ENCODE measurements at places on chromosomes 6 and 20.
A peak's percentile ranks its signal among the peaks of the same experiment; 100 is the strongest.

DNA sequence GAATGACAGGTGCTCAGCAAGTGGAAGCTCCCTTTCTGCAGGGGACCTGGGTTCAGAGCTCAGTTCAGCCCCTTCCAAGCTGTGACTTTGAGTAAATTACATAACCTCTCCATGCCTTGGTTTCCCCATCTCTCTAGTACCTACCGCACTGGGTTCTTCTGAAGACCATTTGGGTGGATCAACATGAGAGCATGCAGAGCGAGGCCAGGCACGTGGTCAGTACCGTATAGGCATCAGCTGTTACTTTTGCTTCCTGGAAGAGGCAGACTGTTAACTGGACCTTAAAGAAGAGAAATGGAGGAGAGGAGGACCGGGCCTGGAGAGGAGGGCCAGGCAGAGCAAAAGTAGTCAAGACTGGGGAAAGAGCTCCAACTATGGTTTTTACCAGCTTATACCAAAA lies 1.7 kb upstream of the MYLK2 start:
- DNase-seq, result no peak

GRCh38 chr6:12962529-12962928 lies 246.0 kb downstream of the PHACTR1 start:
- DNase-seq, result no peak

GRCh38 chr6:109406196-109406595 lies 23.9 kb upstream of the CD164 start:
- peak; percentile 33 for DNase-seq

- DNase-seq, result no peak
Measured at GRCh38 chr6:83860782-83861495, 1.4 kb downstream of the CYB5R4 start.

DNA sequence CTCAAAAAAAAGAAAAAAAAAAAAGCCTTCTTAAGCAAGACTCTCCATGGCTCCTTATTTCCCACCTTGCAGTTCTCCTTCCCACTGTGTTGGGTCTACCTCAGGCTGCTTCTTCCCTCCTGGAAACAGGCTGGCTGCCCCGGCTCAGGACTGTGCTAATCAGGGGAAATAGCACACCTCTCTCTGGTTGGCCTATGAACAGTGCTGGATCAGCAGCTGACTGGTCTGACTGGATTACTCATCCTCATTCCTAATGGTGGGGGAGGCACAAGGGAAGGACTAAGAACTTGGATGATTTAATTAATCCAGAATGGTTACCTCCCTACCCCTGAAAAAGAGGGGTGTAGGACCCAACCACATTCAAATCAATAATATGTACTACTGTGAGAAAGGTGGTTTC lies 3.9 kb upstream of the SRSF3 start:
- DNase-seq, result no peak

- no peak for DNase-seq
Measured at GRCh38 chr6:32074996-32075532, 34.1 kb downstream of the TNXB start.

GRCh38 chr6:9523462-9523861 lies 891.4 kb downstream of the TFAP2A start:
- DNase-seq, result no peak

DNA sequence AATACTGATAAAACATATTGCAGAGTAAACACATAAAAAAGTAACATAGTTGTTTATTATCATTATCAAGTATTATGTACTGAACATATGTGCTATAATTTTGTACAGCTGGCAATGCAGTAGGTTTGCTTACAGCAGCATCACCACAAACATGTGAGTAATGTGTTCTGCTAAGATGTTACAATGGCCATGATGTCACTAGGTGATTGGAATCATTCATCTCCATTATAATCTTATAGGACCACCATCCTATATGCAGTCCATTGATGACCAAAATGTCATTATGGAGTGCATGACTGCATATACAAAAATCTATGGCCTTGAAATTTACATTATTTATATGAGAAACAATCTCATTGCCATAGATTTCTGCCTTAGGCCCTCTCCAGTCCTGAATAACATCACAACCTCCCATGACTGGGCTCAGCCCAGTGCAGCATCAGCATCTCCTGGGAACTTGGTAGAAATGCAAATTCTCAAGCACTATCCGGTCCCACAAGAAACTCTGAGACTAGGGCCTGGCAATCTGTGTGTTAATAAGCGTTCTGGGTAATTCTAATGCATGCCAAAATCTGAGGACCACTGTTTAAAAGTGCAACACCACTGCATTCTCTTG lies 352.0 kb upstream of the MARCKS start:
- DNase-seq, result no peak

DNA sequence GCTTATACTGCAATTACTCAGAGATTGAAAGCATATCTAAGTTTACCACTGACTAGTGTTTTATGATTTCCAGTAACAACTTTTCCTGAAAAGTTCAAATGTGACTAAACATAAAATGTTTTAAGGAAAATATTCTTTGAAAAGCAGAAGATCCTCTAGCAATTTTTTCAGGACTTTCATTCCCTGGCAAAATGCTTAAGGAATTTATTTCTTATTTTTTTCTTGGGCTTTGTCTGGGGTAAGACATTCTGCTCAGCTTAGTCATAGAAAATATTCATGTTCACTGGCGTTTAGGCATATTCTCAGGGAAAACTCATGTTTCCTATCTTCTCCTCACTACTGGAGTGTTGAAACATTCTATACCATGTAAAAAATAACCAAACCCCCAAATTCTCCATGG lies 235.3 kb upstream of the CEP162 start:
- no peak for DNase-seq

DNA sequence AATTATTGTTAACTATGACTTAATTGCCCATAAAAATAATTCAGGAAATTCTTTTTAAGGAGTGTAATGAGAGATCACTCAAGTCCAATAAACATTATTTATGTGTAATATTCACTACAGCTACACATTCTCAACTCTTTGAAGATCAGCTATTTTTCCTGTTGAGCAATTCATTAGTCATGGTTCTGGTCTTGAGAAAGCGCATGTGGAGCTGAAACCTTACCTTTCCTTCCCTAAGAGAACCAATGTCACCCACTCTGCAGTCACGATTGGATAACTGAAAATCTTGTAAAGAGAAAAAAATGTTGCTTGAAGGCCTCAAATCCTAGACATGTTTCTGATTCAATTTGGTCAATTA lies 736.9 kb upstream of the MARCKS start:
- DNase-seq, result peak; percentile 32

DNA sequence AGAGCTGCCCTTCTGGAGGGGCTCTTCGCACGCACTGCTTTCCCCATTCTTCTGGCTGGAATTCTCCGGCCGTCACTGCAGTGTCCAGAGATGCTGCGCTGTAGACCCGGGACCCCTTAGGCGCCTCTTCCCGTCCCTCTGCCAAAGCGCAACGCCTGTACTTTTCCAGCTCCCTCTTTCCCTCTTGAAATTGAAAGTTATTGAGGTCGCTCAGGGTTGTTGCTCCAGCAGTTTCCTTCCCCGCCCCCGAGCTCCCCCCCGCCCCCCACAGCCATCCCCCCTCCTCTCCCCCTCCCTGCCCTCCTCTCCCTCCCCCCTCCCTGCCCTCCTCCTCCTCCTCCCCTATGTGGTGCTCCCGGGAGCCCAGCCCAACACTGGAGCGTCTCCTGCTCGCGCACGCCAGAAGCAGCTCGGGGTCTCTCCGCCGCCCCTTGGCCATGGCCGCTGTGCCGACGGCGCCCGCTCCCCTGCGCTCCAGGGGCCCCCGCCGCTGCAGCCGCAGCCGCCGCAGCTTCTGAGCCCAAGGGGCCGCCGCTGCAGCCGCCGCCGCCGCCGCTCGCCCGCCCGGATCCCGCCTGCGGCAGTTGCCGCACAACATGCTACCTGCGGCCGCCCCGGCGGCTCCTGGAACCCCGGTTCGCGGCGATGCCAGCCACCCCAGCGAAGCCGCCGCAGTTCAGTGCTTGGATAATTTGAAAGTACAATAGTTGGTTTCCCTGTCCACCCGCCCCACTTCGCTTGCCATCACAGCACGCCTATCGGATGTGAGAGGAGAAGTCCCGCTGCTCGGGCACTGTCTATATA lies at the start of gene RSPO3:
Gene RSPO3, plus strand, starts transcription at position 374 of the 804 bp plus-strand sequence. CDS start 522 bp downstream, outside the sequence.
- peak; percentile 32 for DNase-seq

DNA sequence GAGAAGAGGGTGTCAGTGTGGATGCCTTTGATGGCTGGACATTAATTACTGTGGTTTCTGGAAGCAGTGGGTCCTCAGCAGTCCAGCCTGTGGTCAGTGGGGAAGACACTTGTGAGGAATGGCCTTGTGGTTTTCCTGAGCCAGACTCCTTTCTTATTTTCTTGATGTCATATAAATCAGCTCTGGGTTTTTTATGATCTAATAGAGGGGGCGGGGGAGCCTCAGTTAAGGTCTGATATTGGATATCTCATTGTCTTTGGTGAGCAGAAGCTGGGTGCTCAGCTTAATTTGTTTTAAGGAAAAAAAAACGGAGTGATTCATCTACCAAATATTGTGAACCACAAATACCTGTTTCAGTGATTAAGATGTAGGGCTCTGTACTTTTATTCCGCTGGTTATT lies 62.1 kb downstream of the OTOR start:
- DNase-seq, result no peak

DNA sequence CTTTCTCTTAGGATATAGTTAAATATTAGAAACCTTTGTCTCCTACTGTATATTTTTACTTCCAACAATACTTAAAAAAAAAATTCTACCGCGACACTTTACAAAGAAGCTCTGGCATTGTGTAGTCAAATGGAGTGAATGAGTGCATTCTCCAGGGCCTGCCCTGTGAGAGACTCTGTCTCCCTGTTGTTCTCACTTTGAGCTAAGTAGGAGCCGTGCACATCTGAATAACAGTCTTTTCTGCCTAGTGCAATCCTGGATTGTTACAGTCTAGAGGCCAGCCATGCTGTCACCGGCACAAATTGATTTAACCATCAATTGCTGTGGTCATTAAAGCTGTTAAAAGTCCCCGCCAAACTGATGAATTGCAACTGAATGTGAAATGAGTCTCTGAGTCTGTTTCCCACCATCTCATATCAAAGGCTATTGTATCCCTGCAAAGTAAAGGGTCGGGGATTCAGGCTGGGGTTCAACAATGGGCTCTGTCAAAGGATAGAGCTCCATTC lies 156.0 kb downstream of the RFPL4B start:
- no peak for DNase-seq

GRCh38 chr6:5292154-5292553 lies 30.8 kb downstream of the FARS2 start:
- no peak for DNase-seq

DNA sequence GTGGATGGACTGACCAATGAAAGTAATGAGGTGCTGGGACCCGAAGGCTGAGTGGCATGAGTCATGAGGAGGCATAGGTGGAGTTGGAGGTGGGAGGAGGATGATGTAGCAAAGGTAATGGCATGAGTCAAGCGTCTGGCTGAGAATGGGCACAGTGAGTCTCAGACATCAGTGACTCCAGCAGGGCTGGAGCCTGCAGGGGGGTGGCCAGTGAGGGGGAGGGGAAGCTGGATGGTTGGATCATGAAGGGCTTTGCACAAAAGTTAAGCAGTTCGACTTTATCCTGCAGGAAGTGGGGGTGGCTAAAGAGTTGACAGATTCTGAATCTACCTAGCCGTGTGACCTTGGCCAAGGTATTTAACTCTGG lies 99.0 kb upstream of the IYD start:
- DNase-seq, result no peak

DNA sequence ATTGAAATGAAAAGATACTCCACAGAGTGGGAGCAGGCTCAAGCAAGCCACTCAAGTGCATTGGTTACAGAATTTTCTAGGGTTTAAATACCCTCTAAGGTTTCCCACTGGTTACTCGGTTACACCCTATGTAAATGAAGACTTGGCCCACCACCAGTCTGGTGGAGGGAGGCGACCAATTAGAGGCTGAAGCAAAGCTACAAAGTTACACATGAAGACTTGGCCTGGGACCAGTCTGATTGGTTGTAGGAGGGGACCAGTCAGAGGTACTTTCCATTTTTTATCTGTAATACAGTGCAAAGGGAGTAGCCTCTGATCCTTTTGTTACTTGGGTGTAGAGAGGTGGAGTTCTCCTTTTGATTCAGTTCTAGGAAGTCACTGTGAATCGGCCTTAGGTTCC lies 7.6 kb downstream of the SRSF12 start:
- no peak for DNase-seq

DNA sequence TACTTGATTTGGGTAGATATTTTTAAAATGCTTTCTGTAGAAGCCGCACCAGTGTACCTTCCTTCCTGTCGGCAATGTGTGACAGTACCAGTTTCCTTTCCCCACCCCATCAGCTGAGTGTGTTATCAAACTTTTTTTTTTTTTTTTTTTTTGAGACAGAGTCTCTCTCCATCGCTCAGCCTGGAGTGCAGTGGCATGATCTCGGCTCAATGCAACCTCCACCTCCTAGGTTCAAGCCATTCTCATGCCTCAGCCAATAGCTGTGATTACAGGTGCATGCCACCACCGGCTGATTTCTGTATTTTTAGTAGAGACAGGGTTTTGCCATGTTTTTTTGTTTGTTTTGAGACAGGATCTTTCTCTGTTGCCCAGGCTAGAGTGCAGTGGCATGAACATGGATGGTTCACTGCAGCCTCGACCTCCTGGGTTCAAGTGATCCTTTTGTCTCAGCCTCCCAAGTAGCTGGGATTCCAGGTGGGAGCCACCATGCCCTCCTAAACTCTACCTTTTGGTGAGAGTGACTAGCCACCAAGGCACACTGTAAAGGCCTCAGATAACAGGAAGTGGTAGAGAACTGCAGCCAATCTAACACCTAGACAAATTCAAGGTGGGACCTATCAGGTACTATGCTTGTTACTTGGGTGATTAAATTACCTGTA lies 26.5 kb upstream of the ZBTB22 start:
- no peak for DNase-seq

DNA sequence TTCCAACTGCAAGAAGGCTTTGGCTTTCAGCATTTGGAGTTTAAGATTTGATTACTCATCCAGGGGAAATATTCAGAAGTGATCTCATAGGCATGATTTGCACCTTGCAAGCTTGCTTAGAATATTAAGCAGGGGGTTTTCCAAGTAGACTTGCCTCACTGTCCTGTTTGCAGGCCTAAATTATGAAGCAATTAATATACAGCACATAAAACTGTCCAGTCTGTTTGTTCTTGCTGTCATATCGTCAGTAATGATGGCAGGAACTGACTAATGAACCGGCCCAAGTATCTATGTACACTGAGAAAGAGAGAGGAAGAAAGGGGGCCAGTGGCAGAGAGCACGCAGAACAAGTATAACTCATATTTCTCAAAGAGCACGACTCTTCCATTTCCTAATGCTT lies 212.5 kb upstream of the SUPT3H start:
- DNase-seq, result no peak

- no peak for DNase-seq
Measured at GRCh38 chr20:20614391-20614790, 98.1 kb downstream of the RALGAPA2 start.

DNA sequence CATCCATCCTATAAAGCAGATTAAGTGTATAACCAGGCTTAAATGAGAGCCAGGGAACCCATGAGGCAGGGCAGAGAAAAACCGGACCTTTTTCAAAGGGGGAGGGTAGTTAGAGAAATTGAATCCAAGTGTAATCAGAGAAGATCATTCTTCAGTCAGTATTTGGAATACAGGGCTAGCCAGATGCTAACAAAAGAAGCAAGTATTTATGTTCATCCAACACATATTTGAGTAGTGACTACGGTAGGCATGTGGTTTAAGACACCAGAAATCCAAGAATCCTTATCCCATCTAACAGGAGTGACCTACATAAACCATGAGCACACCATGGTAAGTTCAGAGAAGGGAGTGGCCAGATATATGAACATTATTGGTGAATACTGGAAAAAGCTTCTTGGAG lies 46.8 kb upstream of the FAM83C start:
- DNase-seq, result no peak

- no peak for DNase-seq
Measured at GRCh38 chr6:138526822-138527235, 27.5 kb upstream of the NHSL1 start.

- DNase-seq, result no peak
Measured at GRCh38 chr6:26375270-26375669, 7.6 kb upstream of the BTN2A2 start.

All from HL-60 (cell line).